NCI-H2029 treated with DMSO at 0.1 percent for 48 hours (cell line): ENCODE measurements at places on chromosomes 11 and 22.

GRCh38 chr22:47615051-47615450, 852.6 kb downstream of the TBC1D22A start:
- no peak for DNase-seq

DNA sequence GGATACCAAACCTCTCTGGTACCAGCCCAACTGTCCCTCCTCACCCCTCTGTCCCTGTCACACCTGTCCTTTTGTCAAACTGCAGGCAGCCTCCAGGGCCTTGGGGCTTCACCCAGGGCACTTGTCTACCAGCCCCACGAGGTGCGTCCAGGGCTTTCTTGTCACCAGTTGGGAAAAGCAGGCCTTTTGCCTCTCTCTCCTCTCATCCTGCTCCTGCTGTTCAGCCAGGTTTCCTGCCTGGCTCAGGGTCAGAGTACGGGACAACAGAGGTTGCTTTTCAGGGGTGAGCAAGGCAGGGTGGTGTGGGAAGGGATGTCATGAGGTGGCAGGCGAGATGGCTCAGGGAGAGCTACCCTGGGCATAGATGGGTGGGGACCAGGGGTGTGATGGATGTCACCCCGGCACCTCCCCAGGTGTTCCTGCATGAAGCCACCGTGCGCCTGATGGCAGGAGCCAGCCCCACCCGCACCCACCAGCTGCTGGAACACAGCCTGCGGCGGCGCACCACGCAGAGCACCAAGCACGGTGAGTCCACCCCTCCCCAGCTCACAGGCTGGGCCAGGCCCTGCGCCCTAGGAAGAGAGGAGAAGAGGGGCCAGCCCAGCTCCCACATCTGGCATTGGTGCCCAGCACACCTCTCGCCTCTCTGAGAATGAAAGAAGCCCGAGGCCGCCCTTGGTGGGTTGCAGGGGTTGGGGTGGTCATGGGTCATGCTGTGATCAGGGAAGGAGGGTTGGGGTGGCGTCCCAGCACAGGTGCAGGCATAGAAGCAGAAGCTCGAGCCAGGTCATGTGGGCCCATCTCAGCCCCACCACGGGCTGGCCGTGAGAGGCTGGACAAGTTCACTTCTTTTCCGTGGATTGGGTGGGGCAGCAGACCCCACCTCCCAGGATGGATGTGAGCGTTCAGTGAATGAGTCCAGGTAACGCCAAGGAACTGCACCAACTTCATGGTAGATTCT, 10.1 kb downstream of the SHISA8 start:
- DNase-seq: no peak

DNA sequence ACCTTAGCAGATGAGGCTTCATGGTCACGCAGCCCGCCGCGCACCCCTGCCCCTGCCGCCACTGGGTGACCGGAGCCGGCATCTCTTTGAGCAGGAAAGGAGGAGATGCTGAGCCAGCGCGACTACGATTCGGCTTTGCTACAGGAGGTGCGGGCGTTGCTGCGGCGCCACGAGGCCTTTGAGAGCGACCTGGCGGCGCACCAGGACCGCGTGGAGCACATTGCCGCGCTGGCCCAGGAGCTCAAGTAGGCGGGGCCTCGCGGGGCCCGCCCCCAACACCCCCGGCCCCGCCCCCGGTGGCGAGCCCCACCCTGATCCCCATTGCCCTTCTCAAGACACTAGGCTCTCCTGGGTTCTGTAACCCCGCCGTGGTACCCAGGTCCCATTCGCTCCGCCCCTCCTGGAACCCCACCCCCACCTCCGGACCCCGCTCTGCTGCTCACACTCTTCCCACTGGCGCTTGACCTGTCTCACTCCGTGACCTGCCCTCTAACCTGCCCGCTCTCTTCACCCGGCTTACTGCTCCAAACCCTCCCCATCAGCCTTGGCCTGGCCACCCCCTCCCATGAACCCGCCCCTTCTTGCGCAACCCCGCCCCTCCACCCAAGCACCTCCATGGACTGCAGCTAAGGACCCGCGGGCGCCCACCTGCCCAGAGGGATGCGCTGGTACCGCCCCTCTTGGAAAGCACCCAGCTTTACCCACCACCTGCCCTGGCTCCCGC, 9.1 kb downstream of the CTSF start:
- DNase-seq: no peak

DNA sequence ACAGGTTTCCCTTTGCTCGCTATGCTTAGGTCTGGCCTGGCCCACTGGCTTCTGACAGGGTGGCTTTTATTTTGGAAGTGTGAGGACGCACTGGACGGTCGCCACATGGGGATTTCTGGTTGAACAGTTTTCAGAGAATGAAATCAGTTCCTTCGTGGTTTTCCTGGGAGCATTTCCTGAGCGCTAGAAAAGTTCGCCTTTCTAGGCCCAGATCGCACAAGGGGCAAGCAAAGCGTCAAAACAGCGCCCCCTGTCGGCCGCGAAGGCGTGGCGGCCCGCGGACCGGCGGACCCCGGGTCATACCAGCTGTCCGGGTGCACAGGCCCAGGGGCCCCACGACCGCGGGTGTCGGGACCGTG, 12.7 kb upstream of the CYP2R1 start:
- no peak for DNase-seq

DNA sequence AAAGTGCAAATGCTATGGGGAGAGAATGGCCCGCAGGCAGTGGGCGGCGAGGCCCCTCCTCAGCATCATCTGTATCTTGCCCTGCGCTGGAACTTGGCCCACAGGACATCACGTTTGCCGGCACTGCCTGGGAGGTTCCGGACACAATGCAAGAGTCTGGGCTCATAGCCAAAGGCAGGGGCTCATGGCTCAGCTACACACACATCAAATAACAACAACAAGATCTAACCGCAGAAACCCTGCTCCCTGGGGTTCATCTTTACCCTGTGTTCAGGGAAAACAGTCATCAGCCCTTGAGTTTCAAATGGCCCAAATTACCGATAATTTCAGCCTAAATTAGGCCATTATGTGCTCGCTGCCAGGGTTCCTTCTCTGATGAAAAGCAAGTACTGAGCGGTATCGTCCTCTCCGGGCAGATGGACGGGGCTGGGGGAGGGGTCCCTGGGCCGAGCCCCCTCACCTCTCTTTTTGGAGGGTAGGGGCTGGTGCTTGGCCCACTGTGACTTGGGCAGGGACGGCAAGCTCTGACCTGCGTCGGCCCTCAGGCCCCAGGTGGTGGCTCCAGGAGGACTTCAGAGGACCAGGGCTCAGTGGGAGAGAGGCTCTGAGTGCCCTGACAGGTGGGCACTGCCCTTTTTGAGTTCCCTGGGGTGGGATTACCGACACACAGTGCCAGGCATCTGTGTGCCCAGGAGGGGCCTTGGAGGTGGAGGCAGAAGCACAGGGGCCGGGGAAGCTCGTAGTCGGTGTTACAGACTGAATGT, 25.0 kb upstream of the GAL start:
- DNase-seq: peak; percentile 42

- DNase-seq: no peak
Observed at GRCh38 chr11:96388891-96389719, 607 bp downstream of the CCDC82 start.

DNA sequence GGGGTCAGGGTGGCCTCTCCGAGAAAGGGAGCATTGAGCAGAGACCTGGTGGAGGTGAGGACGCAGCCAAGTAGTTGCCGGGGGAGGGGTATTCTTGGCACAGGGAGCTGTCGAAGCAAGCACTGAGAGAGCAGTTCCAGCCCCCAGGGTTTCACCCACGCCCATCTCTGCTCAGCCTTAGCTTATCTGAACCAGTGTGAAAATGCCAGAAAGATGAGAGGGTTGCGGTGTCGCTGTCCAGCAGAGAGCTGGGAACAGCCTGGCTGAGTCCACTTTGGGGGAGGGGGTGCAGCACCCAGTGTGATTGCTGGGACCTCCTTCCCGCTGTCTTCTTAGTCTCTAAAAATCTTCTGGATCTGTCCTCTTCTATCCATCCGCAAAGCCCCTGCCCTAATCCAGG, 123.3 kb upstream of the TBCEL start:
- DNase-seq: no peak

GRCh38 chr11:128894685-128895084, 3.5 kb downstream of the KCNJ5 start:
- peak; percentile 43 for DNase-seq

DNA sequence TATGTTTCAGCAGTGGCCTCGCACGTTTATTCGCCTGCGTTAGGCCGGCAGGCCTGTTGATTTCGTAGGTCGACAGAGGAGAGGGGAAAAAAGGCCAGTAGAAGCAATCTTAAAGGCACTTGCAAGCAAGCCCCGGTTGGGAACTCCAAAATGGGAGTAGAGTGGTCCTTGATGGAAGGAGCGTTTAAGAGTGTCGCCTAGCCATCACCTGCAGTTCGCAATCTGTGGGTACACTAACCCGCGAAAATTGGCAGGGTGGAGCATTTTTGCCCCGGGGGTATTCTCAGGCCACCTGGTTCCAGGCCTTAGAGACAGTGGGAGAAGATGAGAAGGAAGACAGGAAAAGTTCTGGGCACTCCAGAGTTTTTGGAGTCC, 1.1 kb downstream of the EWSR1 start:
- DNase-seq: no peak

DNA sequence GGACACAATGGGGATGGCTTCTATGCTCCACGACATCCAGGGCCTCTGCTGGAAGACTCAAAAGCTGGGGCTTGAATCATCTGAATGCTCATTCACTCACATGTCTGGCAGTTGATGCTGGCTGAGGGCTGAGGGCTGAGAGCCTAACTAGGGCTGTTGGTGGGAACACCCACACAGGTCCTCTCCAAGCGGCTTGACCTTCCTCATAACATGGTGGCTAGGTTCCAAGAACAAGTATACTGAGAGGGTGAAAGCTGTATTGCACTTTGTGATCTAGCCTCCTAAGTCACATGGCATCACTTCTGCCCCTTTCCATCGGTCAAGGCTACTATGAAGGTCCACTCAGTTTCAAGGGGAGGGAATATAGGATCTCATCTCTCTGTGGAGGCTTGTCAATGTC, 7.5 kb downstream of the TMEM151A start:
- DNase-seq: no peak

DNA sequence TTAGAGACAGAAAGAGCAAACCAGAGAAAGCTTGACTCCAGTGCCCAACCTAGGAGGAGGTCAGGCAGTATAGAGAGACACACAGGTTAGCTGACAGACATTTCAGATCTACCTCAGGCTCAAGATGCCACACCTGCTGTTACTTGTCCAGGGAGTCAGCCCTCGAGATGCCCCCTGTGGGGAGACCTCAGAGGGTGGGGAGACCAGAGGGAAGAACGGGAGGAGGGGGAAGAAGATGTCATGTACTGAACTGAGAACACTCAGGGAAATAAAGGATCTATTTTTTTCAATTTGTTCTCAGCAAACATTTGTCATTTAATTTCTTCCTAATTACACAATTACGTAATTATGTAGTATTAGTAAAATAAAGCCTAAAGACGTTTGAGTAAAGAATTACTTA, 196.3 kb upstream of the CADM1 start:
- DNase-seq: no peak

DNA sequence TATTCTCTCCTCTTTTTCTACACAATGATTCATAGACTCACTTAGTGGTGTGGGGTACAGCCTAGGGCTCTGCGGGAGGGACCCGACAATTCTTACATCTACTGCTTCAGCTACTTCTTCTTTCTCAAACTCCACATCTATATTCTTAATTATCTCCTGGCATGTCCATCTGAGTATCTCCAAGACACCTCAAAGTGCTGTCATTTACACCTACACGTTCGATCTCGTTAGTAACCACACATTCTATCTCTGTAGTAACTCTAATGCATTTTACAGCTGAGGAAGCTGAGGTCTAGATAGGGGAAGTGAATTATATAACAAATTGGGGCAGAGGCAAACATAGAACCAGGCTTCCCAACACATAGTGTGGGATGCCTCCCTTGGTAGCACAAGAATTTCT, 27.7 kb upstream of the RRM1 start:
- DNase-seq: no peak

GRCh38 chr22:46067159-46068111, 82.9 kb upstream of the PPARA start:
- DNase-seq: no peak

DNA sequence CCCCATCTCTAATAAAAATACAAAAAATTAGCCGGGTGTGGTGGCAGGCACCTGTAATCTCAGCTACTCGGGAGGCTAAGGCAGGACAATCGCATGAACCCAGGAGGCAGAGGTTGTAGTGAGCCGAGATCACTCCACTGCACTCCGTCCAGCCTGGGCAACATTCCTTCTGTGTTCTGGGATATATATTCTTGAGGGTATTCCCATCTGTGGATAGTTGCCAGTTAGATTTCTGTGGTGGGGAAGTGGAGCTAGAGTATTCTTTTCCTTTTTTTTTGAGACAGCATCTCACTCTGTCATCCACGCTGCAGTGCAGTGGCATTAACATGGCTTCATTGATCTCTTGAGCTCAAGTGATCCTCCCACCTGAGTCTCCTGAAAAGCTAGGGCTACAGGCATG, 9.1 kb upstream of the ZNF74 start:
- DNase-seq: no peak

- DNase-seq: no peak
Observed at GRCh38 chr11:12212174-12212820, 101.9 kb downstream of the MICAL2 start.

DNA sequence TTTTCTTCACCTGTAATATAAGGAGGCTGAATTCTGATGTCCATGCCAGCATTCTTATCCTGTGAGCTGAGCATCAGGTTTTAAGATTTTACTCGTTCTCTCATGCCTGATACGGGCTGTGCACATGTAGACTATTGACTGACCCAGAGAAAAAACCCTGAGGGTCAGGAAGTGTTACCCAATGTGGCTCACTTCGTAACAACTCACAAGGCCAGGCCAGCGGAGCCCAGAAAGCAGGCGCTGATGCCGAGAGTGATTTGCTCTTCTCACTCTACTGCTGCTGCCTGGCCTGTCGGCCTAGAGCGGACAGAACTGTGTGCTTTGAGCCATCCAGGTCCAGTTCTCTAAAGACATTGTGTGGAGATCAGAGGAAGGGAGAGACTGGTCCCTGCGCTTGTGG, 10.8 kb downstream of the THYN1 start:
- DNase-seq: no peak

DNA sequence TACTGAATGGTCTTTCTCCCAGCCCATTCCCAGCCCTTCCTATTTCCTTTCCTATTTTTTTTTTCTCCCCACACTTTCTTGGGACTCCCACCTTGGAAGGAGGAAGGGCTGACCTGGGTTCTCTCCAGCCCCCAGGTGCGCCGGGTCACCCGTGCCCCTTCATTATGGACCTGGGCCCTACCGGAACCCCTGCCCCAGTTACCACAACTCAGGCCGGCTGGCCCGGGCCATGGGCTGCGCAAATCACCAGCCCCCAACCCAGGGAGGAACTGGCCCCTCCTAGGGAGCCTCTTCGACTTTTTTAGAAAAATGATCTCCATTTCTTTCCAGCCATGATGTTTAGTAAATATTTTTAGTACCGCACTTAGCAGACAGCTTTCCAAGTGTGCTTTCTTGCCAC, 62.2 kb downstream of the MORC2 start:
- no peak for DNase-seq

- no peak for DNase-seq
Observed at GRCh38 chr11:8392166-8392565, 128.5 kb upstream of the LMO1 start.

- DNase-seq: no peak
Observed at GRCh38 chr22:36912694-36913426, 568 bp upstream of the CSF2RB start.

- DNase-seq: peak; percentile 29
Observed at GRCh38 chr11:95705485-95706124, 84.0 kb downstream of the FAM76B start.

GRCh38 chr11:34632105-34632791, 11.4 kb downstream of the EHF start:
- DNase-seq: peak; percentile 98

GRCh38 chr11:72924568-72925190, 110.5 kb downstream of the ATG16L2 start:
- no peak for DNase-seq

- no peak for DNase-seq
Observed at GRCh38 chr11:101456812-101457211, 127.0 kb downstream of the TRPC6 start.
